ENCODE measurements at places on chromosomes 13 and 19. TPM values are rescaled to one million over a fixed set of nuclear protein-coding genes. Genes with fewer than 3 reads are reported as not detected.
A peak's percentile ranks its signal among the peaks of the same experiment; 100 is the strongest.

- H3K4me1 ChIP-seq, result no peaks in the 10 kb centered on the region
- H3K27ac ChIP-seq, result no peak overlapping the region
- H3K27me3 ChIP-seq, result no peaks in the 10 kb centered on the region
- no peak overlapping the region for H3K4me3 ChIP-seq
- no peak for DNase-seq
Observed at GRCh38 chr13:31913459-31913858, 118.1 kb upstream of the FRY start.

GRCh38 chr19:54677217-54677616 lies 14.4 kb downstream of the LILRB4 start:
- no peak overlapping the region for H3K4me3 ChIP-seq
- no peak overlapping the region for H3K27ac ChIP-seq
- peaks cover 7% of the 10 kb centered on the region for H3K27me3 ChIP-seq
- H3K4me1 ChIP-seq, result no peaks in the 10 kb centered on the region
- H3K36me3 ChIP-seq, result no peaks in the 10 kb centered on the region

- H3K4me3 ChIP-seq, result no peak overlapping the region
- H3K4me1 ChIP-seq, result peaks cover 22% of the 10 kb centered on the region
- H3K27me3 ChIP-seq, result peaks cover 9% of the 10 kb centered on the region
- H3K27ac ChIP-seq, result no peak overlapping the region
- H3K36me3 ChIP-seq, result peaks cover 13% of the 10 kb centered on the region
Observed at GRCh38 chr19:34731019-34731829, 2.8 kb upstream of the ZNF181 start.

- no peak for DNase-seq
- H3K27me3 ChIP-seq, result no peaks in the 10 kb centered on the region
Observed at GRCh38 chr19:1813192-1814182, 1.4 kb upstream of the ATP8B3 start.

DNA sequence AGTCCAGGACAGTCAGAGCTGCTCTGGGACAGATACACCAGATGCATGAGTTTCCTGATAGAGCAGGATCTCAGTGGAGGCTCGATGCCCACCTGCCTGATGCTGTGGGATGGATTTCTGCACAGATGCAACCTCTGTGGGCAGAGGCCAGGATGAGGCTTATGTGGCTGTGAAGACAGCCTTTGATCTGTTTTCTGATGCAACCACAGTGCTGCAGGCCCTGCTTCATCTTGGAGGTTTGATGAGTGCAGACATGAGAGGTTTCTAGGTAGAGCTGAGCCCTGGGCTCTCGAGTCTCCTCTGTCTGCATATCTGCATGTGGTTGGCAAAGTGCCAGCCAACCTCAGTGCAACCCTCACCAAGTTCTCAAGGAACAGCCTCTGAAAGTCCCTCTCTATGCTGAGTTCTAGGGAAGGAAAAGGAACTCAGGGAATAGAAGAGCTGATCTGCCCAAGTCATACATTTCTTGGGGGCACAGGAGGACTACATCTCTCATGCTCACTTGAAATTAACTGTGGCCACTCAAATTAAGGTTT lies 23.1 kb upstream of the TSHZ3 start:
- no peak overlapping the region for H3K27ac ChIP-seq
- DNase-seq, result peak; percentile 24
- no peak overlapping the region for H3K4me3 ChIP-seq
- peaks cover 17% of the 10 kb centered on the region for H3K4me1 ChIP-seq
- no peaks in the 10 kb centered on the region for H3K36me3 ChIP-seq

- peaks cover 16% of the 10 kb centered on the region for H3K27me3 ChIP-seq
- peak; percentile 73 for DNase-seq
- H3K4me1 ChIP-seq, result peaks cover 10% of the 10 kb centered on the region
- H3K36me3 ChIP-seq, result no peaks in the 10 kb centered on the region
- no peak overlapping the region for H3K4me3 ChIP-seq
- H3K27ac ChIP-seq, result no peak overlapping the region
Observed at GRCh38 chr19:54430306-54431254, 15.3 kb downstream of the TTYH1 start.

DNA sequence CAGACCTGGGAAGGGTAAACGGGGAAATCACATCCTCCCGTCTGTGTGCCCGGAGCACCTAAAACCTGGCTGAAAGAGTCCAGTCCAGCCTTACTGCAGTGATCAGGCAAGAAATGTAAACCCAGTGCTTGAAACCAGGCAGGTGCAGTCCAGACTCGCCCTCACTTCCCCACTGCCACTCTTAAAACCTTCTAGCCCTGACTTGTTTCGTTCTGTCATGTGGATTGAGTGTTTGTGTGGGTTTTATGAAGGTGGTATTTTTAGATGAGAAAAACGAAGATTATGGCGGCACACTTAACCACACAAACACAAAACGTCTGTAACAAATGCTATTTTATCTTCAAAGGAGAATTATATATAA lies 839 bp upstream of the CKAP2 start:
- peak overlapping the region; percentile 97 for H3K27ac ChIP-seq
- peaks cover 24% of the 10 kb centered on the region for H3K36me3 ChIP-seq
- H3K4me3 ChIP-seq, result peak overlapping the region; percentile 83
- DNase-seq, result peak; percentile 29

DNA sequence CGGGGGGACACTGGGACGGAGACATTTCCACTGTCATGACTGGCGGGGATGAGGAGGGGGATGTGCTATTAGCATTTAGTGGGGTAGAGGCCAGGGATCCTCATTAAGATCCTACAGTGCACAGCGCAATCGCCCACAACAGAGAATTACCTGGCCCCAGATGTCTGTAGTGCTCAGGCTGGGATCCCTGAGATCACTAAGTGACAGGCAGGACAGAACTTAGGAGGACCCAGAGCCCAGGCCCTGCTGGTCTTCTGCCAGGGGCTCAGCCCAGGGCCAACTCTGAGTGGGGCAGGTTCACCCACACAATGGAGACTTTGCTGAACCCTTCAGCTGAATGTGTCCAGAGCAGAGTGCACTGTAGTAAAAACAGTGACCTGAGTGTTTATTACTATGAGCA lies 4.6 kb downstream of the RANBP3 start:
- H3K27me3 ChIP-seq, result no peaks in the 10 kb centered on the region
- peaks cover 73% of the 10 kb centered on the region for H3K4me1 ChIP-seq
- no peak overlapping the region for H3K4me3 ChIP-seq
- DNase-seq, result no peak
- peak overlapping the region; percentile 60 for H3K27ac ChIP-seq
- peaks cover 38% of the 10 kb centered on the region for H3K36me3 ChIP-seq

DNA sequence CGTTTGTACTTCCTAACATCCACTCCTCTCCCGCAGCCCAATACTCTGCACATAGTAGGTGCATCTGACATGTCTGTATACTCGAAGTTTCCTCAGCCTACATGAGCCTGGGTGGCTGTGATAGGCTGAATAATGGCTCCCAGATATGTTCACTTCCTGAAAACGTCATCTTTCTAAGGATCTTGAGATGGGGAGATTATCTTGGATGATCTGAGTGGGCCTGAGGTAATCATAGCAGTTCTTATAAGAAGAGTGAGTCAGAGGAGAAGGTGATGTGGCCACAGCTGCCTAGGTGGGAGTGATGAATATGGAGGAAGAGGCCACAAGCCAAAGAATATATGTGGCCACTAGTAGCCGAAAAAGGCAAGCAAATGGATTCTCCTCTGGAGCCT lies 84.2 kb downstream of the AKAP11 start:
- peak overlapping the region; percentile 100 for H3K27ac ChIP-seq
- H3K36me3 ChIP-seq, result peaks cover 11% of the 10 kb centered on the region
- H3K4me1 ChIP-seq, result peaks cover 60% of the 10 kb centered on the region
- peak overlapping the region; percentile 67 for H3K4me3 ChIP-seq
- DNase-seq, result peak; percentile 68

GRCh38 chr13:71589032-71589431 lies 278.0 kb downstream of the DACH1 start:
- no peak overlapping the region for H3K4me3 ChIP-seq
- H3K27ac ChIP-seq, result no peak overlapping the region
- no peaks in the 10 kb centered on the region for H3K27me3 ChIP-seq

GRCh38 chr13:109191413-109191812 lies 562.0 kb downstream of the MYO16 start:
- DNase-seq, result no peak
- peaks cover 26% of the 10 kb centered on the region for H3K27me3 ChIP-seq
- no peak overlapping the region for H3K4me3 ChIP-seq
- H3K4me1 ChIP-seq, result no peaks in the 10 kb centered on the region
- no peaks in the 10 kb centered on the region for H3K36me3 ChIP-seq

DNA sequence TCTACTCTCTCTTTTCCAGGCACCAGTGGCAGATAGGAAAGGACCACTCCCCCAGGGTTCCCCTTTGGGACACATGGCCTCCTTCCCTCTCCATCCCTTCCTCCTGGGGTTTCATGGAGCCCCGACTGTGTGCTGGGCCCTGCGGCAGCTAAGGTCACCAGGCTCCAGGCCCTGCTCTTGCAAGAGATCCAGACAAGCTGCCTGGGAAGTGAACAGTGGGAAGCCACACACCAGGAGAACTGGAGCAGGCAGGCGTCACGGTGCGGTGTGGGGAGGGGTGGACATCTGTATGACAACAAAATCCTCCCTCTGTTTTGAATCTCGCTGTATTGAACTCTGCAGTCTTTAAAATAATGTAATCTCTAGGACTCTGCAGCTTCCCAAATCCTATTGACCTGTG lies 330.1 kb downstream of the UQCRFS1 start:
- no peak for DNase-seq
- no peak overlapping the region for H3K4me3 ChIP-seq
- no peaks in the 10 kb centered on the region for H3K36me3 ChIP-seq
- H3K4me1 ChIP-seq, result no peaks in the 10 kb centered on the region

GRCh38 chr19:15402411-15403150 lies 16.2 kb downstream of the AKAP8L start:
- no peak for DNase-seq
- no peak overlapping the region for H3K27ac ChIP-seq
- H3K4me3 ChIP-seq, result no peak overlapping the region
- H3K36me3 ChIP-seq, result peaks cover 27% of the 10 kb centered on the region
- no peaks in the 10 kb centered on the region for H3K27me3 ChIP-seq

- peaks cover 2% of the 10 kb centered on the region for H3K27me3 ChIP-seq
- no peak overlapping the region for H3K4me3 ChIP-seq
- no peaks in the 10 kb centered on the region for H3K4me1 ChIP-seq
- no peak overlapping the region for H3K27ac ChIP-seq
- no peaks in the 10 kb centered on the region for H3K36me3 ChIP-seq
- DNase-seq, result no peak
Observed at GRCh38 chr13:52955472-52955874, 73.1 kb upstream of the OLFM4 start.

GRCh38 chr19:41804336-41804735 lies 7.9 kb downstream of the CEACAM3 start:
- no peaks in the 10 kb centered on the region for H3K36me3 ChIP-seq
- peaks cover 17% of the 10 kb centered on the region for H3K4me1 ChIP-seq
- peak overlapping the region; percentile 33 for H3K27ac ChIP-seq
- H3K4me3 ChIP-seq, result no peak overlapping the region
- no peak for DNase-seq

- no peaks in the 10 kb centered on the region for H3K36me3 ChIP-seq
- H3K4me1 ChIP-seq, result no peaks in the 10 kb centered on the region
- no peak overlapping the region for H3K27ac ChIP-seq
- DNase-seq, result no peak
Observed at GRCh38 chr13:105502193-105502592, 1033.3 kb downstream of the EFNB2 start.

DNA sequence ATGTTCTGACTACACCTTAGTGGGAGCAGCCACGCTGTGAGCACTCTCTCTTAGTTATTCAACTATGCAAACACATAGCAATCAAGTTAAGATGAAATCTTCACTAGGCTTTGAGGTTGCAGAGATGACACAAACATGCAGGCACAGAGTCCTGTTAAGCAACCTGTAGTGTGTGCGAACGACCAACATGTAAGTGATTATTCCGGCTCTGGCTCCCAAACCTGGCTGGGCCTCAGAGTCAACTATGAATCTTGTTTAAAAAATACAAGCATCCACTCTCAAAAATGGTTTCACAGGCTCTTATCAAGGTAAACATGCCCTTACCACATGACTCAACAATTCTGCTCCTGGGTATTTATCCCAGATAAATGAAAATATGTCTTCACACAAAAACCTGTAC lies 91.4 kb downstream of the IRS2 start:
- DNase-seq, result no peak
- H3K4me1 ChIP-seq, result peaks cover 3% of the 10 kb centered on the region
- peaks cover 10% of the 10 kb centered on the region for H3K27me3 ChIP-seq
- no peak overlapping the region for H3K27ac ChIP-seq
- no peak overlapping the region for H3K4me3 ChIP-seq
- H3K36me3 ChIP-seq, result no peaks in the 10 kb centered on the region

DNA sequence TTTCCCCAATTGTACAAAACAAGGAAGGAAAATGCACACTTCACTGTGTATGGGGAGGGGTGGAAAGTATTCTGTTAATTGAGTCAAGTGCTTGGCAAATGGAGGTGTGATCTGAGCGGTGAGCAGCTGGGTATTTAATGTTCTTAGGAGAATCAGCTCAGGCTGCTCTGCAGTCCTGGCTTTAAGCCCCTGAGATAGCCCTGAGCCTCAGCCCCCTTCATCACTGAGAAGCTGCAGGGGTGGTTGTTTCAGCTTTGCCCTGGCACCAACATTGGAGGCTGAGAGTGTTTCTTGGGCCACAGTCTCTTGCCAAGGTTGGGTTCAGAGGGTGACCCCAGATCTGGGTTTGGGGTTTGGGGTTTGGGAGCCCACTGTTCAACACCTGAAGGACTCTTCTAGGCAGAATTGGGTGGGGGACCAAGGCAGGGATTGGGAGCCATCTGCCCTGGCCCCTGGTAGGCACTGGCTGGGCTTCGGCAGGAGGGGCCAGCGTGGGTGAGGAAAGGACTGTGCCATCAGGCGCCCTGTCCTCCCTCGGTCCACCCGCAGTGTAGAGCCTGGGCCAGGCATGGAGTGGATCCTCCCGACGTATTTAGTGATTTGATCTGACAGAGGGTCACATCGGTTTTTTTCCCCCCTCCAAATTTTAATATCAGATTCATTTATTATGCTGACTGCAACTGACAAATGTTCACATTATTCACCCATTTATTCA lies 66.7 kb upstream of the ZNF536 start:
- no peak overlapping the region for H3K27ac ChIP-seq
- H3K4me3 ChIP-seq, result no peak overlapping the region
- no peaks in the 10 kb centered on the region for H3K4me1 ChIP-seq
- no peaks in the 10 kb centered on the region for H3K36me3 ChIP-seq
- no peaks in the 10 kb centered on the region for H3K27me3 ChIP-seq

DNA sequence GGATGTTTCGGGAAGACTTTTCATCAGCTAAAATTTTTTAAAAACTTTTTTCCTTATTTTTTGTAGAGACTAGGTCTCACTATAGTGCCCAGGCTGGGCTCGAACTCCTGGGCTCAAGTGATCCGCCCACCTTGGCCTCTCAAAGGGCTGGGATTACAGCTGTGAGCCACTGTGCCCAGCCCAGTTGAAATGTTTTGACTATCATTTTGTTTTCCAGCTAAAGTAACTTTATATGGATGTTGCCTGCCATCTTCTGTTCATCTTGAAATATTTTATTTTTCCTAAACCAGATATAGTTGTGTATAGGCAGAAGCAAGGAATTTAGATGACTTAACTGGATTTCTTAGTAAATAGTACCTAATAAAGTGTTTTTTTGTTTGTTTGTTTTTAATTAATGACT lies 7.0 kb downstream of the CAB39L start:
- no peak overlapping the region for H3K27ac ChIP-seq
- H3K4me1 ChIP-seq, result peaks cover 11% of the 10 kb centered on the region
- no peak for DNase-seq
- no peaks in the 10 kb centered on the region for H3K27me3 ChIP-seq
- H3K36me3 ChIP-seq, result no peaks in the 10 kb centered on the region

The ZNF470 gene
- 5.0 TPM for total RNA-seq

The DBP gene
- 8.3 TPM for total RNA-seq

The KCNJ14 gene
- total RNA-seq, result 1.1 TPM

The RPS19 gene
- 2,342 TPM for total RNA-seq

The FCAR gene
- total RNA-seq, result not detected

The ICAM4 gene
- 0.23 TPM for total RNA-seq

The RASAL3 gene
- 80.7 TPM for total RNA-seq

The THSD1 gene
- 0.14 TPM for total RNA-seq
